ENCODE measurements at places on chromosomes 5 and 9. TPM values are rescaled to one million over a fixed set of nuclear protein-coding genes. Genes with fewer than 3 reads are reported as not detected.

DNA sequence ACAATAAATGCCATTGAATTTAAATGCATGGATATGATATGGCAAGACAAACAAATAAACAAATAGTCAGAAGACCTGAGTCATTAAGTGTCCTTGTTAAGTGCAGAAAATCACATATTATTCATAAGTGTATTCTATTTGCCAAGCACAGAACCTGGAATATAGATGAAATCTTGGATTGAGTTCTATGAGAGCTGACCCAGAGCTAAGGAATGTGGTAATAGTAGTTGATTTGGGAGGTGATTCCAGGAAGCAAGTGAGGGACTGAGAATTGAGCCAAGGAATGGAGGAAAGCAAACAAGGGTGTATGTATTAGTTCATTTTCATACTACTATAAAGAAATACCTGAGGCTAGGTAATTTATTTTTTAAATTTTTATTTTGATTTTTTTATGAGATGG lies 208.9 kb downstream of the TRIM32 start:
- no peak for DNase-seq

GRCh38 chr9:73233359-73234007 lies 81.8 kb downstream of the ANXA1 start:
- no peak for DNase-seq

DNA sequence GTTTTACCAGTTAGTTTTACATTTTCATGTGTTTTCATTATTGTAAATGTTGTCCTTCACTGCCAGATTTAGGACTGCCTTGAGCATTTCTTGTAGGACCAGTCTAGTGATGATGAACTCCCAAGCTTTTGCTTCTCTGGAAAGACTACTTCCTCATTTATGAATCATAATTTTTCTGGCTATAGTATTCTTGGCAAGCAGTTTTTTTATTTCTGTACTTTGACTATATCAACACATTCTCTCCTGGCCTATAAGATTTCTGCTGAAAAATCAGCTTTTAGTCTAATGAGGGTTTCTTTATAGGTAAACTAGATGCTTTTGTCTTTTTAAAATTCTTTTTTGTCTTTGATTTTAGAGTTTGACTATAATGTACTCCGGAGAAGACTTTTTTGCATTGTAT lies 256.8 kb upstream of the GRAMD2B start:
- DNase-seq: no peak

DNA sequence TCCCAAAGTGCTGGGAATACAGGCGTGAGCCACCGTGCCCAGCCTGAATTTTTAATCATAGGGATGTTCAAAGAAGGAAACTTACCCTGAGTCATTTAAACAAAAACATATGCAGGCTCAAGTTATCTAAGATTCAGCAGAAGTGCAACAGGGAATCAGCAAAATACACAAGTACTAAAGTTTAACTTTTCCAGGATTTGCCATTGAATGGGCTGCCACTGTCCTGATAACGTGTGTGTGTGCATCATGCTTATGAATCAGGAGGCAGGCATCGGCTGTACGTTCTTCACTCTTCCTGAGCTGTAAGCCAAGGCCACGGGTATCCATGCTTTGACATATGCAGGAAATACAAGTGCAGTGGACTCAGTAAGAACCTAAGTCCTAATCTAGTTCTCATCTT lies 48.8 kb upstream of the FST start:
- no peak for DNase-seq

DNA sequence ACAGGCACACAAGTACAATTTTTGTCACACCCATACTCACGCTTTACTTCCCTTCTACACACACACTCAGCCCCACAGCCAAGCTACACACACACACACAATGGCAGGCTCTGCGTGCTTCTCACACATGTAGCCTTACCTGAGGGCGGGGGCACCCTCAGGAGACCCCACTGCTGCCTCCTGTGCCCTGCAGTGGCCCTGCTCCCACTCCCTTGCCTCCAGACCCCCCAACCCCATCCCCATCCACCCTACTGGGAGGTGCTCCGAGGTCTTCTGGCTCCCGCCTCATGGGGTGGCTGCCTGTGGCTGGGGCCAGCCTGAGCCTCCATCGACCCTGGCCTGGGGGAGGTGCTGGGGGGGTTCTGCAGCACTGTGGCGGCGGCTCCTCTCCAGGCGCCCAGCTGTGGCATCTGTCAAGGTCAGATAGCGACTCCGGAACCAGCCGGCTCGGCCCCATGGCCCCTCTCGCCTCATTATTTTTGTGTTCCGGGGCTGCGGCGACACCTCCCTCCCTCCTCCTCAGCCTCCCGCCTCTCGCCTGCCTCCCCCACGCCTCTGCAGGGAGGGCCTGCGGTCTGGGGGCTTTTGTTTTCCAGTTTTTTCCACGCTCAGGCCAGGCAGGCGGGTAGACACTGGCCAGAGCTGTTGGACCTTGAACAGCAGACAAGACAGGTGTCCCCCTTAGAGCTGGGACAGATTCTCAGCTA lies 21.7 kb downstream of the CXXC5 start:
- DNase-seq: no peak

Gene SLC34A1
- total RNA-seq: not detected

DNA sequence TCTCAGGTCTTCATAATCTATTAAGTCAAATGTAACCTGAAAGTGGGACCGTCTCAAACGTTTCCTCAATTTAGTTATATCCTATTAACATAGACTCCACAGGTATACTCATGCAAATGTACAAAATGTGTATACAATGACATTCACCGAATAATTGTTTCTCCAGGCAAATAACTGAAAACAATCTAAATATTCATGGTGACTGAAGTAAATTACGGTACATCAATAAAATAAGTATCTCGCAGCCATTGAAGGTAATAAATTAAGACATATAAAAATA lies 482 bp downstream of the IARS1 start:
- DNase-seq: no peak

DNA sequence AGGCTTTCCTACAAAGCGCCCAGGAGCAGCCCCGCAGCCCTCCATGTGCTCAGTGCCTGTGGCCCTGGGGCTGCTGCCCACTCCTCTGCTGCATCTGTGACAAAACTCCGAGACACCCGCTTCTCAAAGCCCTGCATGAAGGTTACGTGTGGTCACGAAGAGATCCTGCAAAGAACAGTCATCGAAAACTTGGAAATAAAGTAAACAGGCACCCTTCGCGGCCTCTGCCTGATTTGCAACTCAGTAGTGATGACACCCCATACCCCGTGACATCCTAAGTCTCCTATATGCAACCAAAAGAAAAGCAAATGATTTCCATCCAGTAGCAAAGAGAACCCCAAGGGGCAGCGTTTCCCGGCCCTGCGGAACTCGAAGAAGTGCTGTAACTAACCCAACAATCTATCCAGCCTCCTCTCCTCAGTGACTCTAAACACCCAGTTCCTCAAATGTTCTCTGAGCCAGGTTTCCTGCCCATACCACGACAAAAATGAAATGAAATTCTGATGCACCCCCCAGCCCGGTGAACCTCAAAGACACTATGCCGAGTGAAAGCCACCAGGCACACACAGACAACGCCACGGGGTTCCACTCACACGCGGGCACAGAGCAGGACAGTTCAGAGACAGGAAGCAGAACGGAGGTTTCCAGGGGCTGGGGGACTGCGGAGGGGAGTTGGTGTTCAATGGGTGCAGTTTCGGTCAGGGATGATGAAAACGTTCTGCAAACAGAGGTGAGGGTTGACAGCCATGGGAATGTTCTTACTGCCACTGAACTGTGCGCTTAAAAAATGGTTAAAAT lies 19.0 kb downstream of the NACC2 start:
- no peak for DNase-seq

DNA sequence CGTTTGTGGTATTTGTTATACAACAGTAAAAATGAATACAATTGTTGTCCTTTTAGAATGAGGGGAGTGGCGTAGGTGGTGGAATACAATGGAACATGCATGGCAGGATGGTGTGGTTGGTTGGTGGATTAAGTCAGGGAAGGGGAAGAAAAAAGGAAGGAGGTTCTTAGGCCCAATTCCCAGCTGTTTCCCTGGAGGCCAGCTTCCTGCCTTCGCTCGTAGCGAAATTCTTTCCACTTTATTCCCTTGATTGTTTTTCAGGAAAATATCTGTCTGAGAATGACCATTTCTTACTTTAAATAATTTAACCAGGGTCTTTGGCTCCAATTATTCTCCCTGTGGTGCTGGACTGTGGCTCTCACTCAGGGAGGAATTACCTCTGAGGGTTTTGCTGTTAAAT lies 24.1 kb upstream of the DMAC1 start:
- DNase-seq: no peak

- no peak for DNase-seq
Observed at GRCh38 chr5:147918101-147918685, 11.9 kb upstream of the C5orf46 start.

GRCh38 chr5:132761321-132762240 lies 14.4 kb downstream of the CCNI2 start:
- no peak for DNase-seq

Gene PDCD1LG2
- total RNA-seq: not detected

Gene MARCOL
- total RNA-seq: not detected

DNA sequence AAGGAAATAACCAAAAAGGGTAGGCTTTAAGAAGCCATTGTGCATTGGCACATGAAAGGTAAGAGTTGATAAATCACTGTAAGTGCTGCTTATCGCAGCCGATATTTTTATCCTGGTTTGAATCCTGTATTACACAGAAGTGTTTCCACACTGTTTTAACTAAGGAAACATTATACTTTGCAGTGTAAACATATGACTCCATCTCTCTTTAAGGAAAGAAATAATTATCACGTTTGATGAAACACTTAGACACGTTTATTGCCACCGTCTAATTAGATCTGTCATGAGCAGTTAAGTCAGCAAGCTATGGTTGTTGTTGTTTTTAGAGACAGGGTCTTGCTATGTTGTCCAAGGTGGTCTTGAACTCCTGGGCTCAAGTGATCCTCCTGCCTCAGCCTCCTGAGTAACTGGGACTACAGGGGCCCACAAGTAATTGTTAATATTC lies 85.7 kb upstream of the TNFAIP8 start:
- DNase-seq: no peak

Gene TSLP
- total RNA-seq: 1.5 TPM

- DNase-seq: no peak
Observed at GRCh38 chr5:72015103-72015548, 92.1 kb upstream of the MAP1B start.

DNA sequence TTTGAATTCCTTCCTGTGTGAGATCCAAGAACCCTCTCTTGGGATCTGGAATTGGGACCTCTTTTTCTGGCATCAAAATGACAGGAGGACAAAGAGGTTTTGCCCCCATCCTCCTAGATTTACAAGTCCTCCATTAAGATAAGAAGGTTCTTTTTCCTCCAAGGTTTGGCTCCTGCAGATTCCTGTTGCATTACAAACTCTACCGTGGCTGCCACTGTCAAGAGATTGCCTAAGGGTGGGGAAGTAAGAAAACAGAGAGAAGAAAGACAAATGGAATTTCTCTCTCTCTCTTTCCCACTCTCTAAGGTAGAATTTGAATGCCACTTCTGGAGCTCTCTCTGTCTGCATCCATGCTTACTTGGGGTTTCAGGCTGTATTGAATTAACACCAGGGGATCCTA lies 12.0 kb upstream of the SVEP1 start:
- DNase-seq: no peak

GRCh38 chr5:122940890-122941289 lies 95.5 kb downstream of the SNX24 start:
- no peak for DNase-seq

DNA sequence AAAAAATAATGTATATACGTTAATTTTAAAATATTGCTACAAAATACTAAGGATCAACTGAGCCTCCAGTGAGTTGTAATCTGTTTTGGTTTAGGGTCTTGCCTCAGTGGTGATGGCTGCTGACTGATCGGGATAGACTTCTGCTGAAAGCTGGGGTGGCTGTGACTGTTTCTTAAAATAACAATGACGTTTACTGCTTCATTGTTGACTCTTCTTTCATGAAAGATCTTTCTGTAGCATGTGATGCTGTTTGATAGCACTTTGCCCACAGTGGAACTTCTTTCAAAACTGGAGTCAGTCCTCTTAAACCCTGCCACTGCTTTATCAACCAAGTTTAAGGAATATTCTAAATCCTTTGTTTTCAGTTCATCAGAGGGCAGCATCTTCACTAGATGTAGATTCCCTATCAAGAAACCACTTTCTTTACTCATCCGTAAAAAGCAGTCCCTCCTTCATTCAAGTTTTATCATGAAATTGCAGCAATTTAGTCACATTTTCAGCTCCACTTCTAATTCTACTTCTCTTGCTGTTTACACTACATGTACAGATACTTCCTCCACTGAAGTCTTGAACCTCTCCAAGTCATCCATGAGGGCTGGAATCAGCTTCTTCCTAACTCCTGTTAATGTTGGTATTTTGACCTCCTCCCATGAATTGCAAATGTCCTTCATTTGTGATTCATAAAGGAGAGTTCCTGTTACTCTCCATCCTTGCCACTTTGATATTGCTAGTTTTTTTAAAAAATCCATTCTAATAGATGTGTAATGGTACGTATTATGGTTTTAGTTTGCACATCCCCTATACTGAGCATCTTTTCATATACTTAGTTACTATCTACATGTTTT lies 41.5 kb upstream of the PTPDC1 start:
- DNase-seq: no peak

DNA sequence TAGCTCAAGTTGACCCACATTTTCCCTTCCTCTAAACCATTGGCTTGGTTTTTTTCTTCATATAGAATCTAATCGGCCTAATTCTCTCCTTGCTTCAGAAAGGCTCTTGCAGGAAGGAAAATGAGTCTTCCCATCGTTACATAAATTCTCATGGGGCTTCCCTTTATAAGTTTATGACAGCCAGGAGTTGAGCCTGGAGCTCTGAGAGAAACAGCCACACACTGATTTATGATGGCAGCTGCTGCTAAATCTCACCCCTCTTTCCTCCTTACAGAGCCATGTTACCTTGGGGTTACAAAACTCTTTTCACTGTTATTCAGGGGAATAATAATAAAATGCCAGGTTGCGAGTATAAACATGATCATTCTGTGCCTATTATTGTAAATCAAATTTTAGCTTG lies 5.2 kb upstream of the RNF14 start:
- no peak for DNase-seq

Gene SLC23A1
- total RNA-seq: not detected

- DNase-seq: no peak
Observed at GRCh38 chr5:153960269-153961215, 78.2 kb downstream of the FAM114A2 start.

GRCh38 chr9:35538361-35539234 lies 48.7 kb downstream of the RUSC2 start:
- peak; percentile 65 for DNase-seq

DNA sequence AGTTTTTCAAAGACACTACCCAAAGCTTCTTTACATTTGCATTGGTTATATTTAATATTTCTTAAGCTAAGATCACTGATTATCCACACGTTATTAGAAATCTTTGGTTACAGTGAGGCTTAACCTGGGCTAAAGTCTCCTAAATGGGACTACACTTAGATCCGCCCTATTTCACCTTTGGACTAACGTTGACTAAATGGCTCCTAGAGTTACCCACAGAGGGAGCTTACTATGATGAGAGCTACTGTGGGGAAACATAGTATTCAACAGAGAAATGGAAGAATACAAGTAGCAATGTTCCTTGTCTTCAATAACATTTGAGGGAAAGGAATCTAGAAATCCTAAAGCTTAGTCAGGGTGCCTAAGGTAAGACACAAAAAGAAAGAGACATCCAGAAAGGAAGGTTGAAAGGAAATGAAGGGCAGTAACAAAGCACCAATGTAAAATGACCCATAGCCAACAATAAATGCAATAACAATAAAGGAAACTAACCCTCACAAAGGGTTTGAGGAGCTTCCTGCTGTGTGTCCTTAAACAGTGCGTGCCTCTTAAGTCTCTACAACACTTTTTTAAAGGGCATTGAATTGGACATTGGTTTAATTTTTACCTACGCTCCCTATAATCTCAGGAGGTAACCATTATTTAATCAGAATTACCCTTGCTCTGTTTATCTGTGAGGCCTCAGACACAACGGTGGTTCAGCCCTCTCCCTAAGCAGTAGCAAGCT lies 217.1 kb downstream of the PJA2 start:
- DNase-seq: no peak

Data from endothelial cell (in vitro differentiated cells).